ENCODE measurements at places on chromosomes 6 and 20. TPM values are rescaled to one million over a fixed set of nuclear protein-coding genes. Genes with fewer than 3 reads are reported as not detected.

Gene OR2H2
- not detected for total RNA-seq

Gene VEGFA
- total RNA-seq = 30.3 TPM

Gene DPPA5
- total RNA-seq = not detected

Gene ACSS2
- total RNA-seq = 9.8 TPM

Gene ITPA
- 131 TPM for total RNA-seq

Gene SAMD3
- total RNA-seq = not detected

Gene KHDC1L
- total RNA-seq = 0.26 TPM

Gene VNN1
- total RNA-seq = 0.07 TPM

Gene SIRPB1
- 0.43 TPM for total RNA-seq

Gene KCNQ2
- total RNA-seq = 0.37 TPM

Gene TMEM217
- total RNA-seq = 0.54 TPM

Gene EPB41L1
- 78.7 TPM for total RNA-seq

Gene FAM135A
- total RNA-seq = 13.3 TPM

Gene SLC17A2
- not detected for total RNA-seq

Gene OXT
- not detected for total RNA-seq

Gene C6orf120
- total RNA-seq = 12.9 TPM

Gene SRMS
- total RNA-seq = 0.25 TPM

Gene FAM83C
- 0.14 TPM for total RNA-seq

Gene SUMO4
- not detected for total RNA-seq

Gene HLA-DQB2
- not detected for total RNA-seq

Gene DNMT3B
- total RNA-seq = 4.3 TPM

Gene BMP2
- total RNA-seq = 0.24 TPM

Gene DOK5
- not detected for total RNA-seq

Gene PGC
- total RNA-seq = 0.09 TPM

Gene PTP4A1
- total RNA-seq = 80.0 TPM

Gene ABHD16B
- total RNA-seq = not detected

Gene LAMA2
- 0.70 TPM for total RNA-seq

Gene ITCH
- 22.6 TPM for total RNA-seq

Gene RSPH4A
- total RNA-seq = 0.12 TPM

Gene GSS
- 55.4 TPM for total RNA-seq

Gene TOX2
- total RNA-seq = 14.3 TPM

Gene FRMD1
- 0.05 TPM for total RNA-seq

Measured in A549 treated with AZD2906 at 1 μM for 4 hours (cell line).